ENCODE measurements at places on chromosomes 7 and 10.

DNA sequence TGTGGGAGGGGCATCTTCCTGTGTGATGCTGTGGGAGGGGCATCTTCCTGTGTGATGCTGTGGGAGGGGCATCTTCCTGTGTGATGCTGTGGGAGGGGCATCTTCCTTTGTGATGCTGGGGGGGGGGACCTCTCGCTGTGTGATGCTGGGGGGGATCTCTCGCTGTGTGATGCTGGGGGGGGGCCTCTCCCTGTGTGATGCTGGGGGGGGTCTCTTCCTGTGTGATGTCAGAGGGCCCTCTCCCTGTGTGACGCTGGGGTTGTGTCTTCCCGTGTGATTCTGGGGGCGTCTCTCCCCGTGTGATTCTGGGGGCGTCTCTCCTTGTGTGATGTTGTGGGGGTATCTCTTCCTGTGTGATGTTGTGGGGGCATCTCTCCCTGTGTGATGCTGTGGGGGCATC lies 27.9 kb upstream of the DPYSL4 start:
- DNase-seq = no peak

- peak; percentile 52 for DNase-seq
These were observed 563 bp upstream of the JMJD1C start for GRCh38 chr10:63466144-63466935.

GRCh38 chr10:117352724-117353123 lies 22.5 kb downstream of the PDZD8 start:
- DNase-seq = no peak

DNA sequence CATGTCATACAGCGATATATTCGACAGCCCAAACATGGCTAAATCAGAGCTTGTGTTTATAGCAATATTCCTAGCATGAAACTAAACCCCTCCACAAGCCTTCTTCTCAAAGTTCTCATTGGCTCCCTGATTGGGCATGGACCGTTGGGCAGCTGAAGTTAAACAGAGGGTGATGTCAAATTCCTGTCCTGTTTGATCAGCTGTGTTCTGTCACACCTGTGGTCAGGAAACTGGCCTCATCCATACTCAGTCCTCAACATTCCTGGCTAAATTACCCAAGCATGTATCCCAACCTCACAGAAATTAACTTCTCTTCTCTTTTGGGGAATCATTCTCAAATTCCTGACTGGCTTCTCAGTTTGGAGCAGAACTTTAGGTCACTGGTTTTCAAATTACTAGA lies 107.9 kb downstream of the ODAD2 start:
- no peak for DNase-seq

GRCh38 chr10:110273474-110273873 lies 31.2 kb downstream of the SMNDC1 start:
- DNase-seq = peak; percentile 39

DNA sequence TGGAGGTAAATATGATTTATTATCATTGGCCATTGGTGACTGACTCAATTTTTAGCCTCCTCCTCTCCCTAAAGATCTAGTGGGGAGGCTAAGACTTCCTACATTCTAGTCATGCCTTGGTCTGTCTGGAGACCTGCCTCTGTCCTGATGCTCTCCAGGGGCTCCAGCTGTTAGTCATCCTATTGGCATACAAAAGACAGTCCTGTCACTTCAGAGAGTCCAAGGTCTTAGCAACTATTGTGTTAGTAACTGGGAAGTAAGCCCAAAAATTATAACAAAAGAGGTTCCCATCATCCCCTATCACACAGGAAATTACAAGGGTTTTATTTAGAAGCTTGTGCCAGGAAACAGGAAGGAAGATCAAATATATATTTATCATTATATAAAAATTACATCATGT lies 400.6 kb upstream of the VSTM2A start:
- DNase-seq = no peak

GRCh38 chr10:109969760-109970346 lies 37.9 kb upstream of the ADD3 start:
- no peak for DNase-seq

DNA sequence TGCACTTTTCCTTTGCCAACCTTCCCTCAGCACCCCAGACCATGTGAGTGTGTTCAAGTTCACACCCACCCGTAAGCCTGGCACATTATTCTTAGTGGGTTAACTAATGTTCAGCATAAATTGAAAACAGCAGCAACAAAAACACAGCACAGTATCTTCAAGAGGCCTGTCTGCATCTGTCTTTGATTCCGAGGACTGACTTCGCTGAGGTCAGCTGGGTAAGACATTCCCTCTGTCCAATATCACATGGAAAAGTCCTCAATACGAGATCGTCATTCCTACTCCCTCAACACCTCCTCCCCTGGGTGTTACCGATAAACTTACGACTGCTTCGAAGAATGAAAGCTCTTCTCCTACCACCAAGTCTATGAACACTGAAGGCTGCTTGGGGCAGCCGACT lies 218.8 kb downstream of the SFMBT2 start:
- DNase-seq = no peak

DNA sequence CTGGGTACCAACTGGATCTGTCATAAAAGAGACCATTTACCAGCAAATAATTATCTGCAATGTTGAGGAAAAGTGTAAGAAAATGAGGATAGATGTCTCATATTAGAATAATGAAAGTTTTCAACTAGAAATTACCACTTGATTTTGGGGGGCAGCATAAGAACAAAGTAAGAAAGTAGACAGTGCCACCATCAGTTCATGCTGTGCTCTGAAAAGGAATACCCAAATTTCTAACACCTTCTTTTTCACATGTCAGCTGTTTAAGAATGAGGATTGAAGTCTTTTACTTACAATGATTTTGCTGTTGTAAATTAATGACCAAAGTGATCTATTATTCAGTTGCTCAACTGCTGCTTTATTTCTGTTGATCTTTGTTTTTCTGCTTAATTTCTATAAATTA lies 578.3 kb downstream of the ETV1 start:
- DNase-seq = peak; percentile 15

DNA sequence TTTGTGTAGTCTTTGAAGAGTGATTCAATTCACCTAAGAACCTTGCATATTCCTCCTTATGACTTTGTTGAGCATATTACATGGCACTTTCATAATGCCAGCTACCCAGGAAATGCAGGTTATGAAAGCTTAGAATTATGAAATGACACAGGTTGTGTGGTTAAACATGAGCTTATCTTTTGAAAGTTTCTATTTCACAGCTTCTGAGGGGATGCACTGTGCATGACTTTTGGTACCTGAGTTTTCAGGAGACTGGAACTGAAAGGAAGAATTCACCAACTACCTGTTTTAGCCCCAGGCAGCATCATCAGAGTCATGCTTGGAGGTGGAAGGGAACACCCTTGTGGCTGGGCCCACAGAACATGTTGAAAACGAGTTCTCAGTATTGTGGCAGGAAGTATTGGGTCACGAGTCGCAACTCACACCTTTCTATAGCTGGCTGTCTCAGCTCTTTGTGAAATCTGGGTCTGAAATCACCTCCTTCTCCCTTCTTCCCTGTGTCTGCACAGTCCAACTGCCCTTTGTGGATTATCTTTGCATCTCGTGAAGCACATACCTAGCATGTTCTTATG lies 228.2 kb downstream of the PTEN start:
- DNase-seq = no peak

DNA sequence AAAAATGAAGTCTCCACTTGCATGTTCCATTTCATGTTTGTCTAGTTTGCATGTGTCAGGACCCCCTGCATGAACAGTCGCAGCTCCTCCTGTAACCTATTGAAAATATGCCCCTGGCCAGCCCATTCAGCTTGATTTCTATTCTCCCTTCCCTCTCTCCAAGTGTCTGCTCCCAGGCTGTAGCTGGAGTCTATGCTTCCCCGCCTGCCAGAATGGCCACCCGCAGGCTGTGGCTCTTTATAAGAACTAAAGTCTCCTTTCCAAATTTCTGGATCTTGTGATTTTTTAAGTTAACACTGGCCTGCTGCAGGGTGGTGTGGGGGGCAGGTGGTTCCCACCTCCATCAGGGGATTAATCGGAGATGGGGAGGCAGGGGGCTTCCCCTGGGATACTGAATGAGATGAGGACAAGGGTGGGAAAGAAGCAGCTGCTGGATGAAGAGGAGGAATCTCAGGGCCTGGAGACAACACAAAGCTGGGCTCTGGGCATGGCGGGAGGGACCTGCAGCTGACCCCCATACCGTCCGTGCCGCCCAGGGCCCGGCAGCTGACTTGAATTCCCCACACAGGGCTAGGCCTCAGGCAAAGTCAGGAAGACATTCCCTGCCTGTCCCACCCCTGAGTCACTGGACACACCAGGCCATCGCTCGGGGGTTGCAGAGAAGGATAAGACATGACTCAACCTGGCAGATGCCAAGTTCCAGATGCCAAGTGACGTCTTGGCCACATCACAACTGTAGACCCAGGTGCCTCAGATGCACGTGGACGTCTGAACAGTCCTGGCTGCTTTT lies 399.5 kb upstream of the FOXK1 start:
- DNase-seq = peak; percentile 97

DNA sequence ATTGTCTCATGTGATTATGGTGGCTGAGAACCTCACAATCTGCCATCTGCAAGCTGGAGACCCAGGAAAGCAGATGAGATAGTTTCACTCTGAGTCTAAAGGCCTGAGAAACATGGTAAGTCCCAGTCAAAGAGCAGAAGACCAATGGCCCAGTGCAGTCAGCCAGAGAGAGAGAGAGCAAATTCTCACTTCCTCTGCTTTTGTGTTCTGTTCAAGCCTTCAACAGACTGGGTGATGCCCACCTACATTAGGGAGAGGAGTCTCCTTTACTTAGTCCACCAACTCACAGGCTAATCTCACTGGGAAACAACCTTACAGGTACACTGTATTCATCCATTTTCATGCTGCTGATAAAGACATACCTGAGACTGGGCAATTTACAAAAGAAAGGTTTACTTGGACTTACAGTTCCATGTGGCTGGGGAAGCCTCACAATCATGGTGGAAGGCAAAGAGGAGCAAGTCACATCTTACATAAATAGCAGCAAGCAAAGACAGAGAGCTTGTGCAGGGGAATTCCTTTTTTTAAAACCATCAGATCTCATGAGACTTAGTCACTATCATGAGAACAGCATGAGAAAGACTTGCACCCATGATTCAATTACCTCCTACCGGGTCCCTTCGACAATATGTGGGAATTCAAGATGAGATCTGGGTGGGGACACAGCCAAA lies 4.7 kb upstream of the FRMPD2 start:
- DNase-seq = no peak

- no peak for DNase-seq
These were observed 4.2 kb upstream of the PILRA start for GRCh38 chr7:100369105-100369504.

- no peak for DNase-seq
These were observed 545 bp downstream of the GIGYF1 start for GRCh38 chr7:100693312-100694097.

DNA sequence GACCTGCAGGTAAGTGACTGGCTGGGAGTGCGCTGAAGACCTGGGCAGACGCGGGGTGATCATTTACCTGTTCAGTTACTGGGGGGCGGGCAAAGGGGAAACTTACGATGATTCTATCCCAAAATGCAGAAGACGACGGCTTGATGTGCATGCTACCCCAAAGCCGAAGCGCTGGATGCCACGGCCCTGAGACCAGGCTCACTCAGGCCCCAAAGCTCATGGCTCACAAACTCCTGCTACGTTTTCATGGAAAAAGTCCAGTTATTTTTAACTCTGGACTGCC lies 200.6 kb downstream of the DIP2C start:
- DNase-seq = no peak

All from A172 (cell line).